ENCODE measurements at places on chromosomes 1 and 21.

GRCh38 chr1:196409586-196409985 is 198.7 kb downstream of the KCNT2 start:
- no peak for DNase-seq

GRCh38 chr1:151892190-151892589 is 17.1 kb downstream of the THEM4 start:
- no peak for DNase-seq

DNA sequence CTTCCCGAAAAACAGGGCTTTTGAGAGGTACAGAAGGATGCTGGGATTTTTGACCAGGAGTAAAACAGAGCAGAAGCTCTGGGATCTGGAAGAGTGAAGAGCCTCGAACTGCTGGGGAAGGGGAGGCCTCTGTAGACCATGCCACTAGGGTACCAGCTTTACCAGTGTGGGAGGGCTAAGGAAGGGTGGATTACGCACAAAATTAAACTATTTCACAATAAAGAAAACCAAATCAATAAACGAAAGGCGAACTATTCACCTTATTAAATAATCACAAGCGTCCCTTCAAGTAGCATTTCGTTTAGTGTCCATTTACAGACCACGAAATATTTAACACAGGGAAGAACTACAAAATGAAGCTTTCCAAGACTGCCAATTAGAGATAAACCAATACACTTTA is 723 bp downstream of the CZIB start:
- no peak for DNase-seq

- no peak for DNase-seq
These were observed 1.9 kb upstream of the HSPB7 start for GRCh38 chr1:16019644-16020277.

- no peak for DNase-seq
These were observed 468.7 kb downstream of the ADGRL2 start for GRCh38 chr1:82269431-82269830.

Data from GM12865 (cell line).